ENCODE measurements at places on chromosomes 3 and 15.

GRCh38 chr15:70322051-70322668 is 224.4 kb upstream of the TLE3 start:
- DNase-seq = no peak

DNA sequence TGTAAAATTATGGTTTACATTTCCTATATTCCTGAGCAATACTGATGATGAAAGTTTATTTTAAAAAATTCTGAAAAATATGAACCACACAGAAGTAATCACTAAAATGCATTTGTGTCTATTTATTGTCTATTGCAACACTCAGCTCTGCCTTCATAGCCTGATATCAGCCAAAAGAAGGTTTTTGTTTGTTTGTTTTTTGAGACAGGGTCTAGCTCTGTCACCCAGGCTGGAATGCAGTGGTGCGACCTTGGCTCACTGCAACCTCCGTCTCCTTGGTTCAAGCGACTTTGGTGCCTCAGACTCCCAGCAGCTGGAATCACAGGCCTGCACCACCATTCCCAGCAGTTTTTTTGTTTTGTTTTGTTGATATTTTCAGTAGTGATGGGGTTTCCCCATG is 1560.2 kb downstream of the SI start:
- DNase-seq = no peak

DNA sequence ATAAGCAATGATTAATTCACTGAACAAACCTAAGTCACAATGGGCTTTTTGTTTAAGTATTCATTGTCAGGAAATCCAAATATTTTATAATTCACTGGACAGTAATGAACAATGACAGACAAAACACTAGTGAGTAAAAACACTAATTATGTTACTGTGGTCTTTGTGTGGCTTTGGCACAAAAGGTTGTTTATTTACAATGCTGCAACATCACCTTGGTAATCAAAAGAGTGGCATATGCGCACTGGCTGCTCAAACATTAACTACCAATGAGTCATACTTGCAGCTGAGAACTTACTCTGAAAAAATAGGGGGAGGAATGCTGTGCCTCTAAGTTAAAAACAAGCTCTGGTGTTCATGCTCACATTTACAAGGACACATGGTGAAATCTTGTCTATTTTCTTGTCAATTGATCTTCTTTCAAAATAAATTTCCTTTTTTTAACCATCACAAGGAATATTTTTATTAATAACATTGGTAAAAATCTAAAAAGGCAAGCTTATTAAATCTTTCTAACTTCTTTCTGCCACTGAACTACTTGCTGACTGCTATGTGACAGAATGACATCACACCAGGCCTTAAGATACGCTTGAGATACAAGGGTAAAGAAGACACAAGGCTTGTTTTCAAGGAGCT is 85.2 kb upstream of the PPIB start:
- DNase-seq = no peak

GRCh38 chr15:22903961-22904534 is 65.6 kb downstream of the NIPA2 start:
- no peak for DNase-seq

DNA sequence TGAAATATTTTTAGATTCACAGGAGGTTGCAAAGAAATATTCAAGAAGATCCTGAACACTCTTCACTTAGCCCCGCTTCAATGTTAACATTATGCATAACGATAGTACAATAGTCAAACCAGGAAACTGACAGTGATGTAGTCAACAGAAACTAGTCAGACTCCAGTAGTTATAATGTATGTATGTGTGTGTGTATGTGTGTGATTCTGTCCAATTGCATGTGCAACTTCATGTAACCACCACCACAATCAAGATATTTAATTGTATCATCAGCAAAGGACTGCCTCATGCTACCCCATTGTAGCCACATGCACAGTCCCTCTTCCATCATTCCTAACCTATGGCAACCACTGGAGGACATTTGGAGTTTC is 77.9 kb downstream of the APBA2 start:
- no peak for DNase-seq

GRCh38 chr15:95501865-95502264 is 828.6 kb upstream of the NR2F2 start:
- DNase-seq = no peak

Measured in stimulated activated CD8-positive, alpha-beta memory T cell treated with anti-CD3 and anti-CD28 coated beads, Interleukin-7, amount 100 ng/mL, for 48 hours (primary cell).